ENCODE measurements at places on chromosomes 7 and 10.

GRCh38 chr10:98194633-98195032 is 60.2 kb downstream of the R3HCC1L start:
- no peak for DNase-seq

DNA sequence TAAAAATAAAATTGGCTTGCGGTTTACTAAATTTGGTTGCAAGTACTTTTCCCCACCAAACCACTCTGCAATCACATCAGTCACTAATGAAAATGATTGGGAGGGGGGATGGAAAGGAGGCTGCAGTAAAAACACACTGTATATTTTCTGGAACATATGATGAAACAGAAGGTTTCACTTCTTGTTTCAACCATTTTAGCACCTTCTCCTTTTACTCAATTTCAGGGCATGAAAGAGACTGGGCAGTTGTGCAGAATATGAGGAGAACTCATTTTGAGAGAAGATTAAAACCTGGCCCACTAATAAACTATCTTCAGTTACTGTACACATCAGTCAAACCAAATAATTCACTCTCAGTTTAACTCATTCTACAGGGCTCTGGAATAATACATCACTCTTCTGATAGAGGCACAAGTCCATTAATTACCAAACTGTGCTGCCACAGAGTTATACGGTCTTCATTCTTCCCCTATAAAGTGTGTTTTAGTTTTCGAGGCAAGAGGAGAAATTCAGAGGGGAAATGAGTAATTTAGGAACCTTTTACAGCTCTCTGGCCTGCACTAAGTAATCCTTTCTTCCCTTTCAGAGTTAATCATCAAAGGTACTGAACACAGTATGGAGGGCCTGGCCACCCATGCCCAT is 25.5 kb downstream of the JAZF1 start:
- no peak for DNase-seq

DNA sequence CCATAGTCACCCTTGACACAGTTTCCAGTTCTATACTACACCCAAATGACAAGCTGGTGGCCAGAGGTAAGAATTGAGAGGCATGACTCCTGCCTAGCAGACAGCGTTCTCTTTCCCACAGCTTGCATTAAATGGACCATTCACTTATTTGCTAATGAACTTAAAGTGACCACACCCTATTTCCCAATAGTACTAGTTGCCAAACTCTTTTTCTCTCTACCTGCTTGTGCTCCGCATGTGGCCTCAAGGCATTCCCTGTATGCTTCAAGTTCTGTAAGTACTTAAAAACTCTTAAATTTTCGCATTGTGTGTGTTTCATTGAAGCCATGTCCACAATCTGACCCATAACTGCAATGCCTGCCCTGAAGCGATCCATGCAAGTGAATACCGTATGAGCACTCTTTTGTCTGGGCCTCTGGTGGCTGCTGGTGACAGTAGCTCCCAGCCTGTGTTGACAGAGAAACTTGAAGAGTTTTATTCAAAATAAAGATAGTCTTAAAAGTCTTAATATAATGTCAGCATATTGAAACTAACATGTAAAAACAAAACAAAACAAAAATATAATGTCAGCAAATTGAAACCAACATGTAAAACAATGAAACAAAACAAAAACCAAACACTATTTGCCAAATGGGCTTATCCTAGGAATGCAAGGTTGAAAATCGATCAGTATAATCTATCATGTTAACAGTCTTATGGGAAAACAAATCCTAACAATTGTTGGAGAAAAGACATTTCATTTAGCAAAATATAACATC is 73.6 kb downstream of the CCSER2 start:
- DNase-seq, result no peak

DNA sequence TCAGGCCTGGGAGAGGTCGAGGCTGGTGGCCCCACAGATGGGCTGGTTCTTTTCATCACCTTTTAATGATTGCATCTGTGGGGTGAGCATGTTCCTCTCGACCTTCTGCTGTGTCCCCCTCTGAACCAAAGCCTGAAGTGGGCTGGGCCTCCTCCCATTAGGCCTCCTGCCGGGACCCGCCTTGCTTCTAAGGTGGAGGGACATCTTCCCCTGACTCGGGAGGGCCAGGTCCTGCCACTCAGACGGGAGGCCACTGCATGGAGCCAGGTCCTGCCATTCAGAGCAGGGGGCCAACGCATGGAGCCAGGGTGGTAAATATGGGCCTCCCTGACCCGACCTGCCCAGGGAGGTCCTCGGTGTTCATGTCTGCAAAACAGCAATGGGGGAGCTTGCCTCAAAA is 188.4 kb downstream of the EBF3 start:
- DNase-seq, result no peak

DNA sequence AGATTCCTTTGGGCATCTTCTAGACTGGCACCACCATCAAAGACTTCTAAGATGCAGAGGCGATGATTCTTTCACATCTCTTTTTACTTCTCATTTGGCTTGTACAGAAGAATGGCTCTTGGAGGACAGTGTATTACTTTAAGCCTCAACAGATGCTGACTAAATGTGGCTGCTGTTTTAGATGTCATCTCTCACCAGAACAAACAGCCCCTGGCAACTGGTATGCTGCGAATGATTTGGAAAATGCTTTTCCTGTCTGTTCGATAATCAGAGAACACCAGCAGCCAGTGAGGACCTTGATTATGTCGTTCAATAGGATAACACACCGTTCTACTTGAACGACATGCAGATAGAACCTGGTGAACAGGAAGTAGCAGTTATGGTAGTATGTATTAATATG is 131.8 kb downstream of the RNF216 start:
- DNase-seq, result no peak

Measured in uterus (tissue), 4 donors.